Activated naive CD4-positive, alpha-beta T cell (primary cell): ENCODE measurements at places on chromosomes 4 and X.

GRCh38 chr4:109022961-109023360, 260.1 kb upstream of the ETNPPL start:
- DNase-seq, result no peak

- no peak for DNase-seq
Measured at GRCh38 chr4:7983296-7983695, 43.6 kb upstream of the AFAP1 start.

DNA sequence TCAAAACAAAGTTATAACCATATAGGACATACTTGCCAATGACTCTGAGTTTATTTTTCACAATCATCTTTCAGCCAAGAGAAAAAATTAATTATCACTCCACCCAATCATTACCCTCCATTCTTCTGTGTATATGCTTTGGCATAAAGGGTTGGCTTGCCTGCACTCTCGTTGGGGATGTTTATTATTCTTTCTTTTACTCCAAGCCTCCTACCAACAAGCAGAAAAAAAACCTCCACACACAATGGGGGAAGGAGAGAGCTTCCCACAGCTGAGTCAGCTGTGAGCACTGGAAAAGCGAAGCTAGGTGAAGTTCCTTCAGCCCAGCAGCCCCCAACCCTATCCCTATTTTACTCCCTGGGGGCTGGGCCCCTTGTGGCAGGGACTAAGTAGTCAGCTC, 1.5 kb downstream of the OPHN1 start:
- DNase-seq, result no peak

- no peak for DNase-seq
Measured at GRCh38 chr4:54961357-54961975, 163.9 kb downstream of the KDR start.

DNA sequence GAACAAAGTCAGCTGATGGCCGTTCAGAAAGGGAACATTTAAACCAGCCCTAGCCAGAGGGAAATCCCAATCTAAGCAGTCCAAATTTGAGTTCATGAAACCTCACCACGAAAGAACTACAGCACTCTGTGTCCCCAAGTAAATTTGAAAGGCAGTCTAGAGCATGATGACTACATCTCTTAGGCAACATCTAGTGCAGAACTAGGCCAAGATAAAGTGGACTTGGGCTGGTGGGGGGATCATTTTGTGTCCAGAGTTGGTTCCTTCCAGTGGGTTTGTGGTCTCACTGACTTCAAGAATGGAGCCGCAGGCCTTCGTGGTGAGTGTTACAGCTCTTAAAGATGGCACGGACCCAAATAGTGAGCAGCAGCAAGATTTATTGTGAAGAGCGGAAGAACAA, 64.9 kb downstream of the KLHL4 start:
- no peak for DNase-seq

- peak; percentile 2 for DNase-seq
Measured at GRCh38 chr4:164977243-164978164, at the start of gene TRIM61. Gene TRIM61, minus strand, starts transcription at chr4:164977657. Its CDS starts 7,655 bp downstream, at chr4:164970002.
